Left cardiac atrium (tissue), 4 donors: ENCODE measurements at places on chromosomes 4 and X.

DNA sequence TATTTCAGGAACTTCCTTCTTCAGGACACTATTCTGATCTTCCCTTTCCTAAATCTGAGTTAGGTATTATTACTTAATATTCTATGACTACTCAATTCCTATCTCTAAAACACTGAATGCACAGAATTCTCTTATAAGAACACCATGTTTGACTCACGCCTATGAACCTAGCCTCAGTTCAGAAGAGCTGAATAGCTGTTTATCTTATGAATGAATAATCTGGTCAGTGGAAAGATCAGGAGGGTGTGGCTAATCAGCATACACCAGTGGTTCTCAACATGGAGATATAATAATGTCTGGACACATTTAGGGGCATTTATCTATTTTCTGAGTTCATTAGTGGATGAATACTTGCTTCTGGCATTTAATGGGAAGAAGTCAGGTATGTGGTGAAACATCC, 24.2 kb downstream of the EPHA5 start:
- DNase-seq: no peak

DNA sequence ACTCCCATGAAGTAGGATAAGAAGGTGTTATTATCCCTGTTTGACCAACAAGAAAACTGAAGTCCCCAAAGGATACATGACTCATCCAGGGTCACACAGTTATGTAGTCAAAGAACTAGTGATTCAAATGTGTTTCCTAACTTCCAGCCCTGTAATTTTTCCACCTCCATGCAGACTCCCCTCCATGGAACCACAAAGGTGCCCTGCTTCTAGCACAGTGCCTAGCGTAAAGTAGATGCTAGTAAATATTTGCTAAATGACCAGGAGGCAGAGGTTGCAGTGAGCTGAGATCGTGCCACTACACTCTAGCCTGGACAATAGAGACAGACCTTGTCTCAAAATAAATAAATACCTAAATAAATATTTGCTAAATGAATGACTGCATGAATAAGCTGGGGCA, 55.8 kb downstream of the FRMPD3 start:
- no peak for DNase-seq

GRCh38 chrX:113136836-113137235, 296.2 kb upstream of the AMOT start:
- DNase-seq: no peak

GRCh38 chr4:89754531-89754930, 82.4 kb downstream of the SNCA start:
- no peak for DNase-seq

DNA sequence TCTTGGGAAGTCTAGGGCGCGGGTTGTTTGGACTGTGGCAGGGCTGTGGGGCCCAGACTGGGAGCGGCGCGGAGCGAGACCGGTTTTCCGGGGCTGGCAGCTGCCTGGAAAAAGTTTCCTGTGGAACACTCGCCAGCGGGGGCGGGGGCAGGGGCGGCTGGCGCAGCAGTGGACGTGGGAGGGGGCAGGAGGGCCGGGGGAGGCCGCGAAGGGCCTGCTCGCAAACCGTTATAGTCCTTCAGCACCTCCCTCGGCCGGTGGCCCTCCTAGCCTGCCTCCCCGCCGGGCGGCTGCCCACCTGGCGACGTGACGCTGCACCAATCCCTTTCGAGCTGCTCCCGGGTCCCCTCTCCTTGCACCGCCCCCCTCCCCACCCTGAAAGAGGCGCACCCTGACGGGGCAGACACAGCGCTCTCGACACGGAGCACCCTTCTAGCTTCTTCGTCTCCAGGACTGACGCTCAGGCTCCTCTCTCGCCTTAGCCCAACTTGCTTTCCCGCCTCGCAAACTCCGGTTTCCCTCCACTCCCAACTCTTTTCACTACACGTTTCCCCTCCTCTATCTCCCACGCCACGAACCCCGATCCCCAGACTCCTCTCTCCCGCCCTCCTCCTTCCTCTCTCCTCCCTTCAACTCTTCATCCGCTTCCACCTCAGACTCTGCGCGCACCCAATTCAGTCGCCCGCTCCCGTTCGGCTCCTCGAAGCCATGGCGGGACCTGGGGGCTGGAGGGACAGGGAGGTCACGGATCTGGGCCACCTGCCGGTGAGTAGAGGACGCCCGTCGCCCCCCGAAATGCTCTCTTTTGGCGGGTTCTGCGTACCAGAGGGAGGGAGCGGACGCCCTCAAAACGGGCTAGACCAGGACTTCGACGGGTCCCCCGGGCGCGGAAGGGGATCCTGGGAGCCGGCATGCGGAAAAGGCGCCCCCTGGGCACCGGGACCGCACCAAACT, at the start of gene NRK:
TSS of gene NRK (plus strand) at position 402 of the 954 bp plus-strand sequence. CDS start at position 709, 307 bp downstream.
- peak; percentile 20 for DNase-seq

DNA sequence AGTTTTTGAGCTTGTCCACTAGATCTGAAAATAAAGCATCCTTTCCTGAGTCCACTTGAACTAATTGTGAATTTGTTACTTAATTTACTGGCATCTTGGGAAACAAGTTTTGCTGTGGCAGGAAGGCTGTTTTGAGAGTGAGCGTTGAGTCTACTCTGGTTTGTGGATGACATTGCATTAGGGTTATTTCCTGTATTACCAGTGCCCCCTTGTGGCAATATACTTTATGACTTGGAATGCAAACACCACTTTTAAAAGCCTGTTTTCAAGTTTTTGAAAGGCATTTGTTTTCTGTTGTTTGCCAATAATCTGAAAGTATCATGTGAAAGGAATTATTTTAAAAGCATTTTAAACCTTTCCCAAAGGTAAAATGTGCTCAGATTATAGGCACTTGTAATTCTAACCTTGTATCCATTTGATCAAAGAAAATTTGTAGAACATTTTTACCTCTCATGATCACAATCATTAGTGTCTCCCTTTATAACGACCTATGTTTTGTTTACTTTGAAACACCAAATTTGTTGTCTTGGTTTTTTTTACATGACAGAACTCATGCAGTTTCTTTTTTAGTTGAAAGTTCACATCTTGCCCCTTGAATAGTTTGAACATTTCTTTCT, 18.0 kb upstream of the CYP2U1 start:
- no peak for DNase-seq

DNA sequence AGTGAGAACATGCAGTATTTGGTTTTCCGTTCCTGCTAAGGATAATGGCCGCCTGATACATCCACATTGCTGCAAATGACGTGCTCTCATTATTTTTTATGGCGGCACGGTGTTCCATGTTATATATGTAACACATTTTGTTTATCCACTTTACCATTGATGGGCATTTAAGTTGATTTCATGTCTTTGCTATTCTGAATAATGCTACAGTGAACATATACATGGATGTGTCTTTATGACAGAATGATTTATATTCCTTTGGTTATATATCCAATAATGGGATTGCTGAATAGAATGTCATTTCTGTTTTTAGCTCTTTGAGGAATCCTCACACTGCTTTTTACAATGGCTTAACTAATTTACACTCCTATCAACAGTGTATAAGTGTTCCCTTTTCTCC, 1223.2 kb downstream of the RAPGEF2 start:
- no peak for DNase-seq

GRCh38 chr4:176492646-176493302, 173.0 kb downstream of the SPCS3 start:
- no peak for DNase-seq

DNA sequence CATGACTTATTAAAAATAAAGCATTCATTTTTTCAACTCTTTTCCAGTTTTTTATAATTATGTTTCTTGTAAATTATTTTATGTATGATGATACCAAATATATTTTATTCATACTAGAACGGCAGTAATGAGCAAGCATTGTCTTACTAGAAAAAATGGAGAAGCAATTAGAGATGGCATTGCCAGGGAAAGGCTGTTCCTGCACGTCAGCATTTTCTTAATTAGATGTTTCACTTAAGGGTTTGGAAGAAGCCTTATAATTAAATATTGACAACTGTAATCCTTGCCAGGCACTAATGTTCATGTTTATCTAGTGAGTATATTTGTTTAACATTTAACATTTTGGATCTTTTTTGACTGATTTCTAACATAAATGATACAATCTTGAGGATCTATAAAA, 16.6 kb downstream of the FAM149A start:
- no peak for DNase-seq

- DNase-seq: no peak
Observed at GRCh38 chr4:169566021-169566818, 46.2 kb downstream of the NEK1 start.

GRCh38 chr4:8427761-8428287, 12.7 kb downstream of the ACOX3 start:
- DNase-seq: peak; percentile 61

- no peak for DNase-seq
Observed at GRCh38 chr4:40886931-40887763, 137.4 kb downstream of the NSUN7 start.

DNA sequence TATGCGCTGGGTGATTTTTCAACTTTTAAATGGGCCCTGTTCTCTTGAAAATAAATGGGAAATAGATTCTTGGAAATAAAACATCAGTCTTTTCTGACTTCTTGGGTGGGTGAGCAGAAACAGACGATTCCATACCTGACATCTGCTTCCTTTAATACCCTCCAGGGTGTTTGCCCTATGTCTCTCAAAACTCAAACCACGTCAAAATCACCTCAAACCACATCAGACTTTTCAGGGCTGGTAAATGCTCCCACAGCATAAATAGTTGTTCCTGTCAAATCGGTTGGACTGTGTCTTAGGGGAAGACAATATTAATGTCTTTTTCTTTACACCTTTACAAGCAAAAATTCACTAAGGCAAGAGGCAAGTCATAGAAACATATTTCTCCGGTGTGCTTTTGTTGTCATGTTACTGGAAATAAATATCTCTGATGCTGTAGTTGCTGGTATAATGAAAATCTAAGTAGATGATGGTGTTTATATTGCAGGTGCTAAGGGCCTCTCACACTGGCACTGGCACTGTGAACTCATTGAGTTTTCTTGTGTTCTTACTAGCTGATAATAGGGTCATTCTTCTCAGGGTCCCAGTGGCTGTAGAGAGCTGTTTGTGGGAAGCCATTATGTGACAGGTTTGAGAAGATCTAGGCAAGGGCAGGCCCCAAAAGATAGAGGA, 380.4 kb downstream of the RAPGEF2 start:
- DNase-seq: no peak

DNA sequence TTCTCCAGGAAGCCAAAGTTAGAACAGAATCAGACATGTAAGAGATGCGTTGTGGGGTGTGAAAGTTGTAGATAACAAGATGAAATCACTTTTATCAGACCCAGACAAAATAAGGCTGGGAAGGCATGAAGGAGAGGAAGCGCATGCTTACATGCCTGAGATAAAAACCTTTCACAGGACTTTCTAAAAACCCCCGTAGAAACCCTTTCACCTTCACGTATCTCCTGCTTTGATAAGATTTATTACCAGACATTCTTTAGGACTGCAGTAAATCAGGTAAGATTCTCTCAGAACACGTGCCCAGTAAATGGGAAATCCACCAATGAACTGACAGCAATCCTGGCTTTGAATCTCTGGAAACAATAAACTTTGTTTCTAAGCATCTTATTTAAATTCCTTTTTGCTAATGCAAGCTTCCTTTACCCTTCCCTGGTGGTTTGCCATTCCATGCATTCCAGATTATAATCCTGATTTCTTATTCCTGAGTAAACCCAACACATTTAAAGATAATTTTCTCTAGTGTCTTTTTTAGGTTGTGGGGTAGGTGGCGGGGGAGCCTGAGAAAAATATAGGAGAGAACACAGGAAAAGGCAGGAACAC, 254.6 kb upstream of the LDB2 start:
- DNase-seq: no peak

DNA sequence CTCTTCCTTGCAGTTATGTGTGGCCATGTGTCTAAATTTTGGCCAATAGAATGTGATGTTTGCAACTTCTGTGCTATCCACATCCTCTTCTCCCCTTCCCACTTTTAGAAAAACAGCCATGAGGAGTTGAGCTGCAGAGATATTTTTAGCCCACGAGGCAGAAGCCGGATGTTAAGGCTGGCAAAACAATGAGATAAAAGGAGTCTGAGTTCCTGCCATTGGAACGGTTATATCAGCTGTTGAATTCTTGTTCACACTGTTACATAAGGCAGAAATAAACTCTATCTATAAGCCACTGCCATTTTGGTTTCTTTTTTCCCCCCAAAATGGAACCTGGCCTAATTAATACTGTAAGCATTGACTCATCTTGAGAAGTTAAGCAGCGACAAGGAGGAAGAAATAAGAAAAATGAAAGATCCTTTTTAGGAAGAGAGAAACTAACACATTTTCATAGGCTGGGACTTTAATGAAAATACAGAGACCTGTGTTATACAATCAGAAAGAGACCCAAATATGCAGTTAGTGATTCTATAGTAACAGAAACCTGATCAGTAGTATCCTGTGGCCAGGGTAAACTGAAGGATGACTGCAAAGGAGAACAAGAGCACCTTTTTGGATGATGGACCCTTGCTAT, 200.5 kb downstream of the INPP4B start:
- DNase-seq: no peak

DNA sequence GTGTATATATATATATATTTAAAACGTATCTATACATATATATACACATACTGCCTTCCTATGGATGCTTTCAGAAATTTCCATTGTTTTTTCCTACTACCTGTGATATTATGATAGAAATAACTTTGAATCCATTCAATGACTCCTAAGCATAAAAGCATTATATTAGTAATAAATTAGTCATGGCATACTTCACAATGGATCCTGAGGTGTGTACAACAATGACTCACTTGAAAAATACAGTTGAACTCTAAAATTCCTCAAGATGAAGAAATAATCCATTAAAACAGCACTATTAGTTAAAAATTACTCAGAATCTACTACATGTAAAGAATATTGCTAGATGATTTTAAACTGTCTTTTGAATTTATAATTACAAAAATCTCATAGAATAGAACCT, 201.1 kb downstream of the STPG2 start:
- DNase-seq: no peak
